ENCODE measurements at places on chromosomes 3 and 15. TPM values are rescaled to one million over a fixed set of nuclear protein-coding genes. Genes with fewer than 3 reads are reported as not detected.

The RTP3 gene
- not detected for total RNA-seq

The UROC1 gene
- total RNA-seq, result not detected

The SPSB4 gene
- total RNA-seq, result 10.7 TPM

The STAC gene
- total RNA-seq, result 9.6 TPM

The WDR72 gene
- total RNA-seq, result 2.3 TPM

The TMEM212 gene
- total RNA-seq, result not detected

The CCR1 gene
- total RNA-seq, result not detected

The SMARCC1 gene
- 175 TPM for total RNA-seq

The GRAMD2A gene
- total RNA-seq, result 0.43 TPM

The REC114 gene
- total RNA-seq, result not detected

The CIDEC gene
- not detected for total RNA-seq

The GALNT15 gene
- total RNA-seq, result 0.09 TPM

The RAB43 gene
- total RNA-seq, result 0.36 TPM

DNA sequence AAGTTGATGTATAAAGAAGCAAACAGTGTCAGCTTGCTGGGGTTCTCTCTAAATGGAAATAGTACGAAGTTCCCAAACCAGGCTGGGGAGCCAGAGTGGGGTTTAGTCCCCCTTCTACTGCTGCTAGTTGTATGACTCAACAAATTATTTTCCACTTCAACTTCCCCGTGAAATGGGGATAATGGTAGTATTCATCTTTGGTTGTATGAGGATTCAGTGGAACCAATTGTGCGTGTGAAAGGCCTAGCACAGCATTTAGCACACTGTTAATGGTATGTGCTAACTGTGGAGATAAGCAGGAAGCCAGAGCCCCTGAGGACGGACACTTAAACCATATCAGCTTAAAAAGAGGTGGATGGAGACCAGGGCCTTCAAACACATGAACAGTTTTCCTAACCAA, 4.2 kb downstream of the SORD start:
- no peak for DNase-seq

DNA sequence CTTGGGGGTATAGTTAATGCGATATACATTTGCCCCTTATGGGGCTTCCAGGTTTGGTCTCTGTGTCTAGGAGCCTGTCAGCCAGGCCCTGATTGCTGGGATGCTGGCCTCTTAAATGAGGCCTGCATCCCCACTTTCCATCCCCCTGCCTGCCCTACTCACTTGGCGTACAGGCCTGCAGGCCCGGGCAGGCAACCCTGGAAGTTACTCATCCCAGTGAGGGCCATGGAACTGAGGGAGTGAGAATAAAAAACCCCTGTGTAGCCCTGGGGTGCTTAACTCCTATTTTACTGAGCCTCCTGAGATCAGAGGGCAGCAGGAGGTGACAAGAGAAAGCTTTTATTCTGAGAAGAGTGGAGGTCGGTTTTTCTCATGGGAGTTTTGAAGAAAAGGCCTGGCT, 2.0 kb downstream of the DISP2 start:
- no peak for DNase-seq

DNA sequence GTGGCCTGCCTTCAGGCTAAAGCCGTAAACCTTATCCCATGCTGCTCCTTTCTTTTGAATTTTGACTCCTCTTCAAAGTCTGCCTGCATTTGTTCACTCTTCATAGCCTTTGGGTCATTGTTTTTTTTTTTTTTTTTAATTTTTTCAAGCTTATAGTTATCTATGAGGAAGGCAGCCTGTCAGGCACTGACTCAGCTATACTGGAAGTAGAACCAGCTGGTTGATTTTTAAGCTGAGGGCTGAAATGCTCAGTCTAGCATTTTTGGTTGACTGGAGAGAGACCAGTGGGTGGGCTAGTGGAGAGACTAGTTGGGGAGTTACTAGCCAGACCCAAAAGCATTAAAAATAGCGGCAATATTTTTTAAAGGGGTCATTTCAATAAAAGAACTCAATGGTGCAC, 44.1 kb downstream of the C3orf20 start:
- no peak for DNase-seq

GRCh38 chr3:126263539-126263938, 83.2 kb upstream of the ALDH1L1 start:
- no peak for DNase-seq

DNA sequence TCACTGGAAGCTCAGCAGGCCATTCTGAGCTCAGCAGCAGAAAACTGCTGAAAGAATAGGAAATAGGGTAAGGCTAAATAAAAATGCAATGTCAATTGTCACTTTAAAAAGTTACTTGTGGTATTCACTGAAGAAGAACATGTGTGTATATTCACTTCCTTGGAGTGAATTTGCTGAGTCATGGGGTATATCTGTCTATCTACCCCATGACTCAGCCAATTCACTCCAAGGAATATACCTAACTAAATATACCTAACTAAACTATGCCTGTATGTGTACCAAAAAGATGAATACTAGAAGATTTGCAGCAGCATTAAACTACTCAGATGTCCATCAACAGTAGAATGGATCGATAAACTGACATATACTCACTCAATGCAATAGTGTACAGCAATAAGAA, 69.5 kb upstream of the KCNAB1 start:
- no peak for DNase-seq

GRCh38 chr3:111589303-111590142, 5.6 kb downstream of the ZBED2 start:
- DNase-seq, result no peak

GRCh38 chr3:107344722-107345121, 32.5 kb upstream of the CCDC54 start:
- DNase-seq, result no peak

DNA sequence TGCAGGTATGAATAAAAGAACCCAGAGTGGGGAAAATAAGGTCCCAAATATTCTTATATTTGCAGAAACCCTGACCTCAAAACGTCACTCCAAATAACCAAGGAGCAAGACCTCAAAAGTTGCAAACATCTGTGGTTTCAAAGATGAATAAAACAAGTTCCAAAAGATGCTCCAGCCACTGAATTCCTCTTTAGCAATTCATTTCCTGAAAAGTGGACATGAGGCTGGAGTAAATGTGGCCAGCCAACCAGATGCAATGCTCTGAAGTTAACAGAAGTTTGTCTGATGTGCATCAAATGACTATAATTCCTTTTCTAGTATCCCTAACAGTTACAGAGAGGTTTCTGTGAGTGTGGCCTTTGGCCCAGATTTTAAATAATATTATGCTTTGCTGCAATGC, 71.2 kb upstream of the WNT5A start:
- DNase-seq, result no peak

DNA sequence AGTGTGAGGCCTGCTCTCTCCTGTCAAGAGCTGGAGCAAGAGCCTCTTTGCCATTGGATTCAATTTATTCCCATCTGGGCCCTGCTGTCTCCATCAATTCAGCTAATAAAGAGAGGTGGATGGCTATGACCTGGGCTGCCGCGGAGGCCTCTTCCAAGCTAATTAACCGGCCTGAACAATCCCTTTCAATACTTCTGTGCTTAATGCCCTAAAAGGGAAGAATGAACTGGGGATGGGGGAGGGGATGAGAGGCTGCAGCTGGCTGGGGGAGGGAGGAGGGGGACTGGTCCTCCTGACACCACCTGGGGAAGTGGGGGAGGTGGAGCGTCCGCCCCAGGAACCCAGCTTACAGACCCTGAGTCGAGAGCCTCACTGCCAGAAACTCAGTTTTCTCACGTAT, 33.4 kb upstream of the PRR23E start:
- DNase-seq, result peak; percentile 86

GRCh38 chr3:161673866-161674265, 177.3 kb downstream of the OTOL1 start:
- peak; percentile 25 for DNase-seq

- no peak for DNase-seq
Measured at GRCh38 chr3:69994919-69995318, 4.6 kb upstream of the SAMMSON start.

GRCh38 chr15:49823987-49824774, 203.3 kb downstream of the DTWD1 start:
- DNase-seq, result no peak

DNA sequence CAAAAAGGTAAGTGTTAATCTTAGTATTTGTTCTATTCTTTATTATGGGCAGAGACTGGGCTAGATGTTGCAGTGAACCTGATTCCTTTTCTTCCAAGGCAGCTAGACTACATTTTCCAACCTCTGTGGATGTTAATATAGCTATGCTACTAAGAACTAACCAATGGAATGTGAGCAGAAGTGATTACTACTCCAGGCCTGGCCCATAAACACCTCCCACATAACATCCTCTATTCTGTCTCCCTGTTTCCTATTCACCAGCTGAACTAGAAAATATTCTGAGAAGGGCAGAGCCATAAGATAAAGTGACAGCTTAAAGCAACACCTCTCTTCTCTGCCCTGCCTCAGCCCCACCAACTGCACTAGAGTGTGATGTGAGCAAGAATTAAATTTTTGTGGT, 29.4 kb downstream of the CD200R1L start:
- DNase-seq, result no peak

DNA sequence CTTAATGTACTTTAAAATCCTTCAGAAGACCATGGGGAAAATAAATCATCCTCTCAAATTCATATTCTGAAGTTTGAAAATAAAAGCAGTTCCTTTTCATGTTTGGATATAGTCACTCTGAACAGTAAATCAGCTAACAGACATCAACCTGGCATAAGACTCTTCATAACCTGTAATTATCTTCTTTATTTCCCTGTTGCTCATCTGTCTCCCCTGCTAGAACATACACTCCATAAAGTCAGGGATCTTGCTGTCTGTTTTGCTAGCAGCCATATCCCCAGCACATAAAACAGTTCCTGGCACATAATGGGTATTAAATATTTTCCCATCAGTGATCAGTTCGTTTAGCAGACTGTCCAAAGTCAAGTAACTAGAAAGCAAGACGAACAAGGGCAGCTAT, 11.2 kb downstream of the VGLL4 start:
- DNase-seq, result no peak

- no peak for DNase-seq
Measured at GRCh38 chr15:60399931-60400330, 2.1 kb upstream of the ANXA2 start.

DNA sequence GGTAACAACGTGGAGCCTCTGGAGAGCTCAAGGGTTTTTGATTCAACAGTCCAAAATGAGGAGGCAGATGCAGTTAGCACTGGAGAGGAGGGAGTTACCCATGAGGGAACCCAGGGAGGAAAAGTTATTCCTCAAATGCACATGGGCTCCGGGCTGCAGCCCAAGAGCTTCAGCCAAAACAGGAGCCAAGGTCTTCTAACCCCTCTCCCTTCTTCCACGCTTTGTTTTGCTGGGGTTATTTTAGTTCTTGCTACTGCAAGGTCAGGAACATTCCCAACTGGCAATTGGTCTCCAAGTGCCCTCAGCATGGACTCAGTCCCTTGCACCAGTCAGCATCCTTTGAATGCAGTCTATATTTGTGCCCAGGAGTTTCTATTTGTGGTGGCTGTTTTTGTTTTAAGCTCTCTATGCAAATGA, 90.0 kb downstream of the TGFBR2 start:
- DNase-seq, result no peak

DNA sequence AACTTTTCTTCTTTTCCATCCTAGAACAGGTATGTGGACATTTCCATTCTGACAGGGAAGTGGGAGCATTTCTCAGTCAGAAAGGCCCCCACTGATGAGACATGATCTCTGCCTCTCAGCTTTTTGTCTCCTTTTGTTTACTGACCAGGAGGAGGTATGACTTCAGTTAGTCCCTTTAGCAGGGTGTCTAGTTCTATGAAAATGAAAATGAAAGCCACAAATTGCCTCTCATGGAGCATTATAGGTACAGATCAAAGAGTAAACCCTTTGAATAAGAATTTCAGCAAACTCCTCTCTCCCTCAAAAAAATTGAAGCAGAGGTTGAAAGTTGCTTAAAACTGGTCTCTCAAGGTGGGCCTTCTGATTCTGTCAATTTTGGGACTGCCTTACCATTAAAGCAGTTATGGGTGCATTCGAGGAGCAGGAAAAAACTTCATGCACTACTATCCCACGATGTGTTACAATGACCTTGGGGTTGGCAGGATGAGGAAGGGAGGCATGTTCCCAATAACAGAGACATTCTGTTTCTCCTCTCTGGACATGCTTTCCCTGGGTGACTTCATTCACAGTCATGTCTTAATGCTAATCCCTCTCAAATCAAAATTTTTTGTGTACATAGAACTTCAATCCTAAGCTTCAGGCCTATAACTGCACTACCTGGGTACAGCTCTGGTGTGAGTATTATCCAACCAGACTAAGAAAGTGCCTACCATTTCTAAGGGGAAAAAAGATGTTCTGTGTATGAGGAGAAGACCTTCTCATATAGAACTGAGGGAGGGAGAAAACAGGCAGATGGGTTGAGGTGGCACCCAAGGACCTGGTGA, 50.6 kb upstream of the TBC1D23 start:
- DNase-seq, result no peak

DNA sequence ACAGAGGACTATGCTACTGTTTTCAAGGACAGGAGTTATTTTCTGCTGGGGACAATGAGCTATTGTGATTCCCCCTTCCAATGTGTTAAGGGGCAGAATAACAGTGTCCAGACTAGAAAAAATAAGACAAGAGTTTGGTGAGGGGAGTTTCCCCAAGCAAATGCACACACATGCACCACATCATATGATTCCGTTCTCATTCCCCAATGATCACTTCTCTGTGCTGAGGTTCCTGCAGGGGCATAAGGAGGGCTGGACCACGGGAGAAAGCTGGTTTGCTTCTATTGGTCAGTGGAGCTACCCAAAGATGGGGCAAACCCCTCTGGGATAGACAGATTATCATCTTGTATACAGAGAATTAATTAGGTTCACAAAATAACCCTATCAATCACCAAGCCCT, 80.6 kb downstream of the RBPMS2 start:
- no peak for DNase-seq

DNA sequence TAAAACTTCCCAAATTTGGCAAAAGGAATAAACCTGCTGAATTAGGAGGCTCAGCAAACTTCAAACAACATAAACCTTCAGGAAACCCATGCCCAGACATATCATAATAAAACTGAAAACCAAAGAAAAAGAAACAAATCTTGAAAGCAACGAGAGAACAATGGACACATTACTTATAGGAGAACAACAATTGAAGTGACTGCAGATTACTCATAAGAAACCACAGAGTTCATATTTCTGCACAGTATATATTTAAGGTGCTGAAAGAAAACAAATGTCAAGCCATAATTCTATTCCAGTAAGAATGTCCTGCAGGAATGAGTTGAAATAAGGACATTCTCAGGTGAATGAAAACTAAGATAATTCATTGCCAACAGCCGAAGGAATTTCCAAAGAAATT, 80.8 kb upstream of the PROK2 start:
- no peak for DNase-seq
